ENCODE measurements at places on chromosomes 4 and X.
A peak's percentile ranks its signal among the peaks of the same experiment; 100 is the strongest.

DNA sequence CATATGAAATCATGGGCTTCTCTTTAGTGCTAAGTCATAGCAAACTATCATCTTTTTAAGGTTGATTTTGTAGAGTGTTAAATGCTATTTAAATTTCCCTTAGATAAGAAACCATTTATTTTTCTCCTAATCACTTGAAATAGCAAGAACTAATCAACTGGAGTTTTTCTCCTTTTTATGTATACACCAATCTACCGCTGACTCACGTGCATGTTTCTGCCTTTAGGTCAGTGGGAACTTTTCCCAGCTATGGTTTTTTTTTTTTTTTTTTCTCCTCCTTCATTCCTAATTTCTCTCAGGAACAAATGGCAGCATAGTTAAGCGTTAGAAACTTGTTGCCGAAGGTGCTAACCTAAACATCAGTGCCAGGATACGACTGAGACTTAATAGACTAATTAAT is 176.4 kb downstream of the BMPR1B start:
- DNase-seq = no peak

- no peak for DNase-seq
Observed at GRCh38 chr4:10061650-10062415, 40.5 kb upstream of the SLC2A9 start.

DNA sequence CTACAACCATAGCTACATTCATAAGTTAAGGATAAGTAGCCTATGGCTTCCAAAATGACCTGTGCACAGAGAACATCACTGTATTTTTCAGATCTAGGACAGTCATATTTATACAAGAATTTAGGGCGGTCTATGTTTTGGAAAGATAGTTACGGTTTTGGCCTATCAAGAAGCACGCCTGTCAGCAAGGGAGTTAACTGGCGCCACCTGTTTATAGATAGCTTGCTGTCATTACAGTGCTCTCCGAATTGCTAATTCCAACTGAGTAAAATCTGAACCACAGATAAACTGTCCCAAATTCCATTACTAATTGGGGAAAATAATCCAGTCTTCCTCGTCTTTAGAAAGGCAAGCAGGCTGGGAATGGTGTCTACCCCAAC is 646 bp downstream of the ABCB7 start:
- no peak for DNase-seq

DNA sequence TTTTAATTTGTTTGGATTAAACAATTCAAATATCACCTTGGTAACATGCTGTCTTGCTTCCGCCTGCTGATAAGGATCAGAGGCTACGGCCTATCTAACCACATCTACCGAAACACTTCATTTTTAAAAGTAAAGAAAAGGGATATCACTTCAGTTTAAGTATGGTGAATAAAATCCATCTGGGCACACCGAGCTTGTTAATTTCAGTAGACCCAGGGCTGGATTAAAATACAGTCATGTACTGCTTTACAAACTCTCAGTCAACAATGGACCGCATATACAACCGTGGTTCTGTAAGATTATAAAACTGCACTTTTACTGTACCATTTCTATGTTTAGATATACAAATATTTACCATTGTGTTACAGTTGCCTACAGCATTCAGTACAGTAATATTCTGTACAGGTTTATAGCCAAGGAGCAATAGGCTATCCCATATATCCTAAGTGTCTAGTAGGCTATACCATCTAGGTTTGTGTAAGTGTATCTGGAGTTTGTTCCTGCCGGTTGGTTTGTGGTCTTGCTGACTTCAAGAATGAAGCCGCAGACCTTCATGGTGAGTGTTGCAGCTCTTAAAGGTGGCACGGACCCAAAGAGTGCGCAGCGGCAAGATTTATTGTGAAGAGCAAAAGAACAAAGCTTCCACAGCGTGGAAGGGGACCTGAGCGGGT is 40.0 kb downstream of the SEPTIN11 start:
- no peak for DNase-seq

GRCh38 chr4:142416121-142416520 is 430.0 kb downstream of the INPP4B start:
- DNase-seq = no peak

DNA sequence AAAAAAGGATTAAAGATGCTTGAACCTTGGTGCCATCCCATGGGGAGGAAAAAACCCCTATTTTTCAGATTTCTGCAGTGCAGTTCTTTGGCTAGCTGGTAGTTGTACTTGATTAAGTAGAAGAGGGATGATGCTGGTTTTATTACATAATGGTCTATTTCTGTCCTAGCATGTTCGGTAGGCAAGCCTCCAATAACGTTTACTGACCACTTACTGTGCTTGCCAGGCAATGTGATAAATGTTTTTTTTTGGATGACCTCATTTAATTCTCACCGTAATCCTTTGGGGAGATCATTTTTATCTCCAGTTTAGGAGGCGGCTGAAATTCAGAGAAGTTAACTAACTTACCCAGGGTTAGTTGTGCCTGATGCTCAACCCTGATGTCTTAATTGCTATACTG is 92.1 kb upstream of the RPA4 start:
- no peak for DNase-seq

- no peak for DNase-seq
Observed at GRCh38 chrX:72634331-72634730, 61.7 kb upstream of the HDAC8 start.

DNA sequence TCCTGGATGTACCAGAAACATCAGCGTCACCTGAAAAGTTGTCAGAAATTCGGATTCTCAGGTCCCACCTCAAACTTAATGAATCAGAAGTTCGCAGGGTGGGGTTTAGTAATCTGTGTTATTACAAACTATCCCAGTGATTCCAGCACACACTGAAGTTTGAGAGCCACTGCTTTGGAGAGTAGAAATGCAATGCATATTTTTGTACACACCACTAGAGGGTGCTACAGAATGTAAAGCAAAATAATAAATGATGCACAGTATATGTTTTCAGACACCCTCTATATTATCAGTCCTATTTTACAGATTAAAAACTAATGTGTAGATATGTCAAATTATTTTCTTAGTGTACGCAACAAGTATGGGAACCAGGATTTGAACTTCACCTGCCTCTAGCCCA is 2.4 kb upstream of the MORF4L2 start:
- no peak for DNase-seq

DNA sequence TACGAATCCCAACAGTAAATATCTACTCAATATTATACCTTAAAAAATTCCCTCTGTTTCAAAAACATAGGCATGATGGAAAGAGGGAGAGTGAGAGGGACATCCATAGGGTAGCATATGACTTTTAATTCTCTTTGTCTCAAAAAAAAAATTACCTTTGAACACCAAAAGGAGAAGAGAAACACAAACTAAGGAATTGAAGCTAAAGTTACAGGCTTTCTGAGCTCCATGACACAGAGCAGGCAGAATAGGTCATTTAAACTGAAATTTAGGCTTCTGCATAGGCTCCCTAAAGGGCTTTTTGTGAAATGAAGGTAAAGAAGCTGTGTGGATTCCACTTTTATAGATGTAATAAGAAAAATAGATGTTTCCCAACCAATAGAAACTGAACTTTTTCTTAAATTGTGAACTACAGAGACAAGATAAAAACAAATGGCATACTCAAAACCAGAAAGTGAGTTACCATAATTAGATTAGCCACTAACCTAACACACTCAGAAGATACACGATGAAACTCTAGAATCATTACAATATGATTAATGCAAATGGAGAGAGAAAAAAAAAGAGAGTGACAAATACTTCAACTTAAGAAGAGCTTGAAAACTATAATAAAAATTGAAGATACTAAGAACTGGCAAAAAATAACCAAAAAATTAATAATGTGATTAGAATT is 584.6 kb downstream of the GABRG1 start:
- DNase-seq = no peak

- no peak for DNase-seq
Observed at GRCh38 chr4:1569461-1570151, 114.5 kb downstream of the FAM53A start.

- DNase-seq = no peak
Observed at GRCh38 chr4:188971125-188971524, 831.9 kb downstream of the TRIML1 start.

GRCh38 chr4:40316782-40317635 is 18.1 kb upstream of the CHRNA9 start:
- peak; percentile 36 for DNase-seq

DNA sequence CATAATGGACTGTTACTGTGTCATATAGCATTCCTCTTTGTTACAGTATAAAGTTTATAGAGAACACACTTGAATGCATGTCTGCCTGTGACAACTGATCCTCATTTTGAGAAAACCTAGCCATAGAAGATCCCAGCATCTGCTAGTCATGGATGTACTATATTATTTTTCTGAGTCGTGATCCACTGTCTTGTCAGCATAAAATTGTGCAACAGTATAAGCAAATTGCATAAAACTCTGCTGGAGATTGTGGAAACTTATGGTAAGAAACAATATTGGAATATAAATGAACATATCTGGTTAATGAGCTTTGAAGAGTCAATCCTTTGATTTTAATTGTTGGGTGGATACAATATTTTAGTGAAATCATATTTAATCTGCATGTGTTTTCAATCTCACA is 3.6 kb downstream of the NEIL3 start:
- DNase-seq = no peak

DNA sequence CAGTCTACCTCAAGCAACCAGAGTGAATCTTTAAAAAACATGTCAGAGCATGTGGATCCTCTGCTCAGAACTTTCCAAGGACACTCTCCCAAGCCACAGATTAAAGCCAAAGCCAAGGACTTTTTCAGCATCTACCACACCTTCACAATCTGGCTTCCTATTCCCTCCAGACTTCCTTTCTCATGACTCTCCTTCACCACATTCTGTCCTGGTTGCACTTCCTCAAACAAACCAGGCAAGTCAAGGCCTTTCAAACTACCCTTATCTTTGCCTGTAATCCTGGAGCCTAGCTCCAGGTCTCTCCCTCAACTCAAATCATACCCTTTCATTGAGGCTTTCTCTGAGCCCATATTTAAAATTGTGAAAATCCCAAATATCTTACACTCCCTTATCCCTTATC is 191.6 kb upstream of the GALNTL6 start:
- no peak for DNase-seq

DNA sequence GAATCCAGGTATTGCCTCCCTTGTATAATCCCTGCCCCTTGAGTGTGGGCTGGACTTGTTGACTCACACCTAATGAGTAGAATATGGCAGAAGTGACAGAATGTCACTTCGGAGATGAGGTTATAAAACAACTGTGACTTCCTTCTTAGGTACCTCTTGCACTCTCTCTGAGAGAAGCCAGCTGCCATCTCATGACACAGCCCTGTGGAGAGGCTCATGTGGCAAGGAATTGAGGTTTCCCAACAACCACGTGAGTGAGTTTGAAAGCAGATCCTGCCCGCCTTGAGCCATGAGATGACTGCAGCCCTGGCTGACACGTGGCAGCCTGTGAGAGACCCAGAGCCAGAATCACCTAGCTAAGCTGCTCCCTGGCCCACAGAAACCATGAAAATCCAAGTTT is 13.5 kb downstream of the ASB11 start:
- no peak for DNase-seq

DNA sequence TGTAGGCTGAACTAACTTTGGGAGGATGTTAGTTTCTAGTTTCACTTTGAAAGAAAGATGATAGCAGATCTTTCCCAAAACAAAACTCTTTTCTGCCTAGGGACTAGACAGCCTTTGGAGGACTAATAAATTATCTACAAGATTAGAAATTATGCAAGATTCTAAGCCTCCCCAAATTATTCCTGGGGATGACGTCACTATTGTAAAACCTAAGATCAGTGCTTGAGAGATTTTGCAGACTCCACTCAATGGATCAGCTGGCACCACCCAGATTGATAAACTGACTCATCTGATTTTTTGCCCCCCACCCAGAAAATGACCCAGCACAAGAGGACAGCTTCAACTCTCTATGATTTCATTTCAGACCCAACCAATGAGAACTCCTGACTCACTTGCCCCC is 1057.9 kb upstream of the DIAPH2 start:
- DNase-seq = no peak

GRCh38 chrX:23114241-23114640 is 114.5 kb downstream of the DDX53 start:
- no peak for DNase-seq

DNA sequence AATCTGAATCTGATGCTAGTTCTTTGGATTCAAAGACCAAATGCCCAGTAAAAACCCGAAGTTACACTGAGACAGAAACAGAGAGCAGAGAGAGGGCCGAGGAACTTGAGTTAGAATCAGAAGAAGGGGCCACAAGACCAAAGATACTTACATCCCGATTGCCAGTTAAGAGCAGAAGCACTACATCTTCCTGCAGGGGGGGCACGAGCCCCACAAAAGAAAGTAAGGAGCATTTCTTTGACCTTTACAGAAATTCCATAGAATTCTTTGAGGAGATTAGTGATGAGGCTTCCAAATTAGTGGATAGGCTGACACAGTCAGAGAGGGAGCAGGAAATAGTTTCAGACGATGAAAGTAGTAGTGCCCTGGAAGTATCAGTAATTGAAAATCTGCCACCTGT is 309.3 kb downstream of the ANK2 start:
- no peak for DNase-seq

- DNase-seq = no peak
Observed at GRCh38 chr4:39660045-39660444, 21.4 kb upstream of the SMIM14 start.

- DNase-seq = no peak
Observed at GRCh38 chr4:151012820-151013219, 2.3 kb downstream of the LRBA start.

GRCh38 chrX:17824980-17825379 is 36.1 kb downstream of the RAI2 start:
- no peak for DNase-seq

DNA sequence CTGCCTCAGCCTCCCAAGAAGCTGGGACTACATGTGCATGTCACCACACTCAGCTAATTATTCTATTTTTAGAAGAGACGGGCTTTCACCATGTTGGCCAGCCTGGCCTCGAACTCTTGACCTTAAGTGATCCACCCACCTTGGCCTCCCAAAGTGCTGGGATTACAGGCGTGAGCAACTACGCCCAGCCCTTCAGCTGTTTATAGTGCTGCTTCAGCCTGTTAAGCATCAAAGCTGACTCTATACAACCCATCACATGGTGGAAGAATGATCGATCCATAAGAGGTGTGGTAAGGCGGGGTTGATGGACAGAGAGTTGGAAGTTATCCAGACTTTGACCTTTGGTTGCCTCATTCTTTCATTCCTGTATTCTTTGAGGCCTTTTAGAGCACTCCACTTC is 56.2 kb upstream of the RAPGEF2 start:
- DNase-seq = no peak

GRCh38 chrX:49269767-49270248 is at the start of gene PPP1R3F:
TSS of gene PPP1R3F (plus strand) at chrX:49269793. CDS start at chrX:49269870, 77 bp downstream.
- DNase-seq = no peak

GRCh38 chrX:67290489-67291220 is 253.2 kb upstream of the AR start:
- no peak for DNase-seq

DNA sequence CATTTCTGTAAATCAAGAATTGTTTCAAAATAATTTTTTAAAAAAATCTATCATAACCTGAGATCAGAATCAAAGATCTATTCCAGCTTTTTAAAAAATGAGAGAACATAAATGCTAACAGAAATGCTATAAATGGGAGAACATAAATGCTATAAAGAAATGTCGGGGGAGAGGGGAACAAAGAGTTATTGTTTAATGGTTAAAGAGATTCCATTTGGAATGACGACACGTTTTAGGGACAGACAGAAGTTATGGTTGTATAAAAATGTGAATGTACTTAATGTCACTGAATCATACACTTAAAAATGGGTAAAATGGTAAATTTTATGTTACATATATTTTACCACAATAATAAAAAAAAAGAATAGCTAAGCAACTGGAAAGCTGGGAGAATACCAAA is 127.1 kb downstream of the ATRX start:
- DNase-seq = no peak

- DNase-seq = no peak
Observed at GRCh38 chrX:153057281-153057680, 1.0 kb downstream of the PNMA3 start.
